Glutamatergic neuron (in vitro differentiated cells): ENCODE measurements at places on chromosomes 11 and 22.

DNA sequence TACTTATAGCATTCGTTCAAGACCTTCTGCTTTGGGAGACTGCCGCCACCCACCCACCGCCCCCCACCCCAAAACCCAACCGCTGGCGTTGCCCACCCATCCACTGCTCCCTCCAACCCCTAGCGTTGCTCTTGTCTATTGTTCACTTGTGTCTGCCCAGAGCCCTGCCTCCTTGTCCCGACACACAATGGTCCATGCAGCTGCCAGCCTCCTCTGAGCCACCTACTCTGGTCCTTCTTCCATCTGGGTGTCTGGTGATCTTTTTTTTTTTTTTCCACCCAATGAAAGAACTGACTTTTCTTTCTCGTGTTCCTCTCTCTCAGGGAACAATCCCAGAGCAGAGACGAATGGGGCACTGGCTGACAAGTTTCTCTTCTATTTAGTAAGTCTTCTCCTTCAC lies 256.0 kb upstream of the SESN3 start:
- DNase-seq, result no peak
- no peak overlapping the region for H3K27ac ChIP-seq
- H3K36me3 ChIP-seq, result peaks cover 14% of the 10 kb centered on the region
- peaks cover 1% of the 10 kb centered on the region for H3K27me3 ChIP-seq

DNA sequence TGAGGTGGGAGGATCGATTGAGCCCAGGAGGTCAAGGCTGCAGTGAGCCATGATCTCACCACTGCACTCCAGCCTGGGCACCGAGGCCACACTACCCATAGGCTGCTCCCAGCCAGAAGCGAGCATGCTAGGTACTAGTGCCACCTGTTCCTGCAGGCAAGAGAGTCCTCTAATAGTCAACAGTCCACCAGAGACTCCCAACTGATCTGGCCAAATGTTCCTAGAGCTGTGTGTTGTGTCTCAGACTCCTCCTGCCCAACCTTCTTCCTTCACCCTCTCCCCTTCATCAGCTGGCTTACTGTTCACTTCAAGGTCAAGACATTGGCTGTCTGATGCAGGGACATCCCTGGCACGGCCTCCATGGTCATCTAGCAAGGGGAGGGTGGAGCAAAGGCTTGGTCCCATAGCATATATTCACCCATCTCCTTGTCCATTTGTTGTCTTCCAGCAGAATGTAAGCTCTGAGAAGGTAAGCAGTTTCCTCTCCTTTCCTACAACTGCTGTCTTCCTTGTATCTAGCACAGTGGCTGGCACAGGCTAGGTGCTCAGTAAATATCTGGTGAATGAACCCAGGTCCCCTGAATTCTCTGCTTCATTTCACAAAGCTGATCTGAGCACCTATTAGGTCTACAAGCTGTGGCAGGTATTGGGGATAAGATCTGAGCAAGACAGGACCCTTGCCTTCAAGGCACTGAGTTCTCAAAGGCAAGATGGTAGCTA lies 126.2 kb upstream of the SERPIND1 start:
- no peaks in the 10 kb centered on the region for H3K36me3 ChIP-seq
- no peaks in the 10 kb centered on the region for H3K4me1 ChIP-seq
- H3K27ac ChIP-seq, result no peak overlapping the region
- no peak for DNase-seq
- H3K27me3 ChIP-seq, result peaks cover 2% of the 10 kb centered on the region

- peaks cover 24% of the 10 kb centered on the region for H3K27me3 ChIP-seq
- no peak overlapping the region for H3K4me3 ChIP-seq
- no peak overlapping the region for H3K27ac ChIP-seq
- no peaks in the 10 kb centered on the region for H3K4me1 ChIP-seq
Measured at GRCh38 chr11:120235024-120235628, 4.8 kb upstream of the POU2F3 start.

DNA sequence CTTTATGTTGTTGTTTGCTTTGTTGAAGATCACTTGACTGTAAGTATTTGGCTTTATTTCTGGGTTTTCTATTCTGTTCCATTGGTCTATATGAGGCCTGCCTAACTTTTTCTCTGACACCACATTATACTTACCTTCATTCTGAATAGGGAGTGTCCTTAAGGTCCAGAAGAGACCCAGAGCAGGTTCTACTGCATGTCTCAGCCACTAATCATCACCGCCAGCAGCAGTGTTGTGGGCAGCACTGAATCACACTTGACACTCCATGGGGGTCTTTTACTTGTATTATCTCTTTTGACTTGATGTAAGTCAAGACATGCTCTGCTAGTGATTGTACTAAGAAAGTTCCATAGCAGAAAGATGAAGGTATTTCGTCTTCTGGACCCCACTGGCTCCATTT lies 274.9 kb downstream of the TENM4 start:
- no peaks in the 10 kb centered on the region for H3K27me3 ChIP-seq
- peaks cover 18% of the 10 kb centered on the region for H3K4me1 ChIP-seq
- H3K36me3 ChIP-seq, result peaks cover 6% of the 10 kb centered on the region
- no peak for DNase-seq
- no peak overlapping the region for H3K4me3 ChIP-seq

DNA sequence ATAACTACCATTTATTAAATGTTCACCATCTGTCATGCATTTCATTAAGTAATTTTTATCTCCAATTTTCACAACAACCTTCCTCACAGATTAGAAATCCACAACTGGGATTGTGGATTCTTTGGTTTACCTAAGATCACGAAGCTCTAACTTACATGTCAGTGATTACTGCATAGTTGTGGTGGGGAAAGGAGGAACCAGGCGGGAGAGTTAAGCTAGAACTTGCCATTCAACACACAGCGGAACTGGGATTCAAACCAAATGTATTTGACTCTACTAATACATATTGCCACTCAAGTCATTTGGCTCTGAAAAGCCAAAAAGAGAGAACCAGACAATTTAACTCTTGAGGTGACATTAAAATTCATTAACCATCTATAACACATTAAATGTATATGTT lies 10.4 kb upstream of the LAYN start:
- no peaks in the 10 kb centered on the region for H3K4me1 ChIP-seq
- no peak overlapping the region for H3K4me3 ChIP-seq

- no peaks in the 10 kb centered on the region for H3K36me3 ChIP-seq
- no peak overlapping the region for H3K27ac ChIP-seq
- H3K4me3 ChIP-seq, result no peak overlapping the region
- H3K4me1 ChIP-seq, result no peaks in the 10 kb centered on the region
- no peak for DNase-seq
- H3K27me3 ChIP-seq, result no peaks in the 10 kb centered on the region
Measured at GRCh38 chr11:36436064-36436463, 74.0 kb downstream of the TRAF6 start.
